ENCODE measurements at places on chromosomes 1 and 21.

GRCh38 chr1:176691251-176692228, 228.6 kb downstream of the PAPPA2 start:
- no peaks in the 10 kb centered on the region for H3K27me3 ChIP-seq
- H3K27ac ChIP-seq: no peak overlapping the region
- no peaks in the 10 kb centered on the region for H3K36me3 ChIP-seq
- no peak overlapping the region for H3K4me3 ChIP-seq
- no peak for DNase-seq
- no peaks in the 10 kb centered on the region for H3K4me1 ChIP-seq

- no peak overlapping the region for H3K27ac ChIP-seq
- H3K27me3 ChIP-seq: peaks cover 6% of the 10 kb centered on the region
- no peak overlapping the region for H3K4me3 ChIP-seq
- H3K36me3 ChIP-seq: no peaks in the 10 kb centered on the region
Observed at GRCh38 chr1:54410359-54410758, 4.2 kb upstream of the SSBP3 start.

GRCh38 chr1:45922813-45923212, 119.4 kb downstream of the MAST2 start:
- no peak overlapping the region for H3K4me3 ChIP-seq
- H3K27ac ChIP-seq: no peak overlapping the region

DNA sequence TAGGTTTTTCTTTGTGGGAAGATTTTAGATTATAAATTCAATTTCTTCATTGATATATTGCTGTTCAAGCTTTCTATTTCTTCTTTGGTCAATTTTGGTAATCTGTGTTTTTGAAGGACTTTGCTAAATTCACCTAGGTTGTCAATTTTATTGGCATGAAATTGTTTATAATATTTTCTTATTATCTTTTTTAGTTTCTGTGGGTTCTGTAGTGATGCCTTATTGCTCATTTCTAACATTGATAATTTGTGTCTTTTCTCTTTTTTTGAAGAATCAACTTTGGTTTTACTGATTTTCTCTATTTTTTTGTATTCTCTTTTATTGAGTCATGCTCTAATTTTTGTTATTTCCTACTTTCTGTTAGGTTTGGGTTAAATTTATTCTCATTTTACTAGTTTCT, 123.2 kb downstream of the ADSS2 start:
- peaks cover 16% of the 10 kb centered on the region for H3K27me3 ChIP-seq
- no peak for DNase-seq
- no peak overlapping the region for H3K4me3 ChIP-seq
- H3K4me1 ChIP-seq: peaks cover 25% of the 10 kb centered on the region

DNA sequence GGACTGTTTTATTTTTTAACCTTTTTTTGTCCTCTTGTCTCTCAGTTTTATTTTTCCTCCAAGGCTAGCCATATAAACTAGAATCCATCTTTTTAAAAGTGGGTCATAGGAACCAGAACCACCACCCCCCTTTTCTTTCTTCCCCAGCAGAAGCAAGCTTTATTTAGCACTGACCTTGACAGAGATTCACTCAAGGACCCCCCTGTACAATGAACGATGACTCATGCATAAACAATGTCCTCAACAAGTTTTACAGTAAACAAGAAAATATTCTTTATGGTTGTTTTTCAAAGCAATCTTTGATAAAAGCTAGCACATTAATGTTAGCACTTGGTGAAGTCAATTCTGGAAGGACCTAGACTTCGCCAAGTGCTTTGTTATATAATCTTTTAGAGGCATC, 14.1 kb downstream of the PKN2 start:
- H3K27ac ChIP-seq: no peak overlapping the region
- peaks cover 20% of the 10 kb centered on the region for H3K4me1 ChIP-seq
- DNase-seq: no peak
- H3K27me3 ChIP-seq: no peaks in the 10 kb centered on the region

DNA sequence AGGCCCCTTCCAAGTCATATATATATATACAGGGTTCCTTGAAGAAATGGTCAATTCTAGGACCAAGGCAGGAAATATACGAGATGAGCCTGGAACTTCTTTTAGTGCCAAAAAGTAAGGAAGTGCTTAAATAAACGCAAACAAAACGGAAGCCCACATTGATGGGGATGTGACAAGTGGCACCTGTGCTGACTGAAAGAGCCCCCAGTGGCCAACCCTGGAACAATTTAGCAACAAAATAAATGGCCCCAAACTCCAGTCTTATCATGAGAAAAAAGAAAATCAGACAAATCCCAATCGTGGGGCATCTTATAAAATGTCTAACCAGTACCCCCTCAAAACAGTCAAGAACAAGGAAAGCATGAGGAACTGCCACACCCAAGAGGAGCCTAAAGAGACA, 17.7 kb downstream of the PLA2G5 start:
- H3K27ac ChIP-seq: no peak overlapping the region
- no peak overlapping the region for H3K4me3 ChIP-seq
- no peak for DNase-seq
- no peaks in the 10 kb centered on the region for H3K4me1 ChIP-seq
- no peaks in the 10 kb centered on the region for H3K36me3 ChIP-seq
- H3K27me3 ChIP-seq: peaks cover 2% of the 10 kb centered on the region

DNA sequence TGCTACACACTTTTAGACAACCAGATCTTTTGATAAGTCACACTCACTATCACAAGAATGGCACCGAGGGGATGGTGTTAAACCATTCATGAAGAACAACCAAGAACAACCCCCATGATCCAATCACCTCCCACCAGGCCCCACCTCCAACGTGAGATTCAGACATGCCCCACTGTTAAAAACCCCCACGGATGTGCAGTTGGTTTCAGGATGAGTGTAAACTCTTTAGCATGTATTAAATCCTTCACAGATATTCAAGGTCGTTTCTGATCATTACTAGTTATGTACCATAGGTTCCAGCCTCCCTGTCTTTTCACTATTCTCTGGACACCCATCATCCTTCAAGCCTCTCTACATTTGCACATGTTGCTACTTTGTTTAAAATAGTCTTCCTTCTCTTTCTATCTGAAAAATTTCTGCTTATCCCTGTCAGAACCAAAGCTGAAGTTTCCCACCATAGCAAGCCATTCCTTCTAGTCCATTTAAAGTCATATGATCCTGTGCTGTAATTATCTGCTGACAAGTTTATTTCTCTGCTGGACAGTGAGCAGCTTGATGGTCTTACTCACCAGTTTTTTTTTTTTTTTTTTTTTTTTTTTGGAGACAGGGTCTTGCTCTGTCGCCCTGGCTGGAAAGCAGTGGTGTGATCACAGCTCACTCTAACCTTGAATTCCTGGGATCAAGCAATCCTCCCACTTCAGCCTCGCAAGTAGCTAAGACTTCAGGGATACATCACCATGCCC, 36.8 kb downstream of the MAP10 start:
- no peak for DNase-seq
- H3K4me3 ChIP-seq: no peak overlapping the region
- no peak overlapping the region for H3K27ac ChIP-seq
- no peaks in the 10 kb centered on the region for H3K27me3 ChIP-seq
- H3K36me3 ChIP-seq: no peaks in the 10 kb centered on the region

DNA sequence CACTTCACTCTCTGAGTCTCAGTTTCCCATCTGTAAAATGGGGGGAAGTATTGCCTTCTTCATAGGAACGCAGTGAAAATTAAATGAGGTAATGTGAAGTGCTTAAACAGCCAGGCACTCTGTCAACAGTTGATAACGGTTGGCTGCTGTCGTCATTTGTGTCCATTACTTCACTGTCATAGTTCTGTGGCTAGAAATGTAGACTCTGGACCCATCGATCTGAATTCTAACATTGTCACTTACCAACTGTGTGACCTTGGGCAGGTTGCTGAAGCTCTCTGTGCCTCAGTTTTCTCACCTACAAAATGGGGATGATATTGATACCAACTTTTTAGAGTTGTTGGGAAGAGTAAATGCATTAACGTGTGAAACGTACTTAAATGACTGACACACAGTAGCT, 152.6 kb downstream of the PTPRU start:
- H3K27ac ChIP-seq: no peak overlapping the region
- no peaks in the 10 kb centered on the region for H3K4me1 ChIP-seq
- H3K36me3 ChIP-seq: no peaks in the 10 kb centered on the region
- DNase-seq: no peak
- no peak overlapping the region for H3K4me3 ChIP-seq
- H3K27me3 ChIP-seq: peaks cover 12% of the 10 kb centered on the region

- no peaks in the 10 kb centered on the region for H3K36me3 ChIP-seq
- DNase-seq: no peak
- H3K4me3 ChIP-seq: no peak overlapping the region
- no peaks in the 10 kb centered on the region for H3K27me3 ChIP-seq
- H3K4me1 ChIP-seq: peaks cover 21% of the 10 kb centered on the region
Observed at GRCh38 chr1:113141650-113142473, 68.9 kb downstream of the LRIG2 start.

DNA sequence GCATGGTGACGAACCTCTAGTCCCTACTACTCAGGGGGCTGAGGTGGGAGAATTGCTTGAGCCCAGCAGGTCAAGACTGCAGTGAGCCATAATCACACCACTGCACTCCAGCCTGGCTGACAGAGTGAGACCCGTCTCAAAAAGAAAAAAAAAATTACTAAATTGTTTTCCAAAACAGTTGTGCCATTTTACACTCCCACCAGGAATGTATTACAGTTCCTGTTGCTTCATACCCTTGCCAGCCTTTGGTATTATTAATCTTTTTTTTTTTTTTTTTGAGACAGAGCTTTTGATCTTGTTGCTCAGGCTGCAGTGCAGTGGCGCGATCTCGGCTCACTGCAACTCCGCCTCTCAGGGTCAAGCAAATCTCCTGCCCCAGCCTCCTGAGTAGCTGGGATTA, 55.9 kb downstream of the RPS6KA1 start:
- peaks cover 25% of the 10 kb centered on the region for H3K4me1 ChIP-seq
- H3K27me3 ChIP-seq: no peaks in the 10 kb centered on the region
- no peak overlapping the region for H3K4me3 ChIP-seq
- H3K36me3 ChIP-seq: peaks cover 14% of the 10 kb centered on the region
- no peak for DNase-seq

DNA sequence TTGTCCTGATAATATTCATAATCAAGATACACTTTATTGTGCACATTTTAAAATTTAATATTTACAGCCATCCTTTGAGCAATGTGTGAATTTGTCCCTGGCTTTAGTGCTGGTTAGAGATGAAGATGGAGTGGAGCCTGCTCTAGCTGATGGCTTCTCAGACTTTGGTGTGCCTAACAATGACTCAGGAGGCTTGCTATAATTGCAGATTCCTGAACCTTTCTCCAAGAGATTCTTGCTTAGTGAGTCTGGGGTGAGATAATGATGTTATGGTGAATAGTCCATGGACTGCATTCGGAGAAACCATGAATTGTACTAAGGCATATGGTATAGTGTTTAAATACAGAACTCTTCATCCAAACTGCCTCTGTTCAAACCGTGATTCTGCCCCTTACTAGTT, 307.1 kb downstream of the PAPPA2 start:
- no peak for DNase-seq
- no peak overlapping the region for H3K27ac ChIP-seq
- H3K4me1 ChIP-seq: no peaks in the 10 kb centered on the region
- no peaks in the 10 kb centered on the region for H3K27me3 ChIP-seq
- no peak overlapping the region for H3K4me3 ChIP-seq

Measured in activated T-helper 2 cell treated with anti-CD3 and anti-CD28 coated beads, Interferon-gamma antibody, Interleukin-2, Interleukin-4, amounts not matched to agents 10 μg/mL and 5 μg/mL and 100 μg/mL, durations not matched to agents 14 hours and 24 hours and 36 hours (primary cell).